Stimulated activated naive CD4-positive, alpha-beta T cell treated with Interleukin-2 at 50 U/mL for 16 hours (primary cell): ENCODE measurements at places on chromosomes 3 and 15.

- no peak for DNase-seq
Measured at GRCh38 chr3:119279101-119279554, 15.1 kb upstream of the ARHGAP31 start.

GRCh38 chr3:1406250-1406649 lies 313.4 kb downstream of the CNTN6 start:
- DNase-seq = no peak

DNA sequence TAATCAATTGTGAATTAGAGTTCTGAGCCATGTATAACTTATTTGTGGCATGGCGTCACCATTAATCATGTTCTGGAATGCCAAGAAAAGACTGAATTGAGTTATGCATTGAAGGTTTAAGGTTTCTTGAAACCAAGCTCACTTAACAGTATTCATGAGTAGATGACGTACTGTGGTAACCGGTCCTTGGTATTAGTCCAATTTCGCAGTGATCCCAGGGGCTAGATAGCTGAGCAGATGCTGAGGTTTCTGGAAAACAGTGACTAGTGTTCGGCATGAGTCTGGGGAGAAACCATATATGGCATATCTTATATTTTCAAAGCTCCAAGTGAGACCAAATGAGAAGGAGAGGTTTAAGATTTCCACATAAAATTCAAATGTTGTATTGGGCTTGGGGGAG lies 218.3 kb upstream of the LYSMD4 start:
- no peak for DNase-seq

GRCh38 chr3:143751643-143752178 lies 96.6 kb downstream of the SLC9A9 start:
- no peak for DNase-seq

DNA sequence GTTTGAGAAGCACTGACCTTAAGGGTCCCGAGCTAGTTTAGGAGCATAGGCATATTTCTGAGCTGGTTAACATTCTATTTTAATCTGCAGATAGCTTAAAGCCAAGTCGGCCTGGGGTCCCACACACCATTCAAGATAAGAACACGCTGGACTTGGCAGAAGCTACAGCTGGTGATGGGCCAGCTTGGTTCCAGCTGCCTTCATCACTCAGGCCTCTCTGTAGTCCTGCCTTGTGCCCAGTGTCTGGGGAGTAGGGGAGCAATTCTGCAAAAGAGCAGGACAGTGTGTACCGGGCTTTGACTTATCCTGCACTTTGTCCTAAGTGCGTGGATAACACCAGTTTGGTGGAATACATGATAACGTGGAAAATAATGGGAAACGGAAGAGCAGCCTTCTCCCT lies 164.5 kb downstream of the MEGF11 start:
- no peak for DNase-seq

- DNase-seq = no peak
Measured at GRCh38 chr15:25869701-25870100, 6.6 kb upstream of the ATP10A start.
